ENCODE measurements at places on chromosomes 7 and 10. TPM values are rescaled to one million over a fixed set of nuclear protein-coding genes. Genes with fewer than 3 reads are reported as not detected.

DNA sequence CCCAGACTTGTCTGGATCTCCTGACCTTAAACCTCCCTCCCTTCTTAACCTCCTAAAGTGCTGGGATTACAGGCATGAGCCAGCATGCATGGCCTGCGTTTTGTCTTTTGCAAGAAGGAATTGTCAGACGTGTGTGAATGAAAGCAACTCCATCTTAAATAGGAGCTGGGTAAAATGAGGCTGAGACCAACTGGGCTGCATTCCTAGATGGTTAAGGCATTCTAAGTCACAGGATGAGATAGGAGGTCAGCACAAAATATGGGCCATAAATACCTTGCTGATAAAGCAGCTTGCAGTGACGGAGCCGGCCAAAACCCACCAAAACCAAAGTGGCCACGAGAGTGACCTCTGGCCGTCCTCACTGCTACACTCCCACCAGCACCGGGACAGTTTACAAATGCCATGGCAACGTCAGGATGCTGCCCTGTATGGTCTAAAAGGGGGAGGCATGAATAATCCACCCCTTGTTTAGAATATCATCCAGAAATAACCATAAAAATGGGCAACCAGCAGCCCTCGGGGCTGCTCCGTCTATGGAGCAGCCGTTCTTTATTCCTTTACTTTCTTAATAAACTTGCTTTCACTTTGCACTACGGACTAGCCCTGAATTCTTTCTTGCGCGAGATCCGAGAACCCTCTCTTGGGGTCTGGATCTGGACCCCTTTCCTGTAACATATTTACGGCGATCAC, 41.2 kb upstream of the SDK1 start:
- DNase-seq, result peak; percentile 32

- DNase-seq, result no peak
Measured at GRCh38 chr10:48205918-48206317, 68.6 kb downstream of the FRMPD2 start.

DNA sequence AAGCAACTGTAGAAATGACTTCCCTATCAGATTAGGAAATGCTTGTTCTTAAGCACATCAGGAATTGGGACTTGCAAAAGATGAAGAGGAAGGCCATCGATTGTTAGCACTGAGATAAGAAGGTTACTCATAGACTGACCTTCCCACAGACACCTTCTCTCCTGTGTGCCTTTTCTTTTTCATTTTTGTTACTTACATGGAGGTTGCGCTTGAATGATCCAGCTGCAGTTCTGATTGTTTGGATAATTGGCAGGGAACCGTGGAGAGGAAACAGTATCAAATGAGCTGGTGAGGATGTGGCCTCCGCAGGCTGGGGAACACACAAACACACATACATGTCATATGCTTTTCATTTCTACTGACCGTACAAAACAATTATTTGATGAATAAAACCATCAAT, 134.9 kb upstream of the RSU1 start:
- DNase-seq, result no peak

DNA sequence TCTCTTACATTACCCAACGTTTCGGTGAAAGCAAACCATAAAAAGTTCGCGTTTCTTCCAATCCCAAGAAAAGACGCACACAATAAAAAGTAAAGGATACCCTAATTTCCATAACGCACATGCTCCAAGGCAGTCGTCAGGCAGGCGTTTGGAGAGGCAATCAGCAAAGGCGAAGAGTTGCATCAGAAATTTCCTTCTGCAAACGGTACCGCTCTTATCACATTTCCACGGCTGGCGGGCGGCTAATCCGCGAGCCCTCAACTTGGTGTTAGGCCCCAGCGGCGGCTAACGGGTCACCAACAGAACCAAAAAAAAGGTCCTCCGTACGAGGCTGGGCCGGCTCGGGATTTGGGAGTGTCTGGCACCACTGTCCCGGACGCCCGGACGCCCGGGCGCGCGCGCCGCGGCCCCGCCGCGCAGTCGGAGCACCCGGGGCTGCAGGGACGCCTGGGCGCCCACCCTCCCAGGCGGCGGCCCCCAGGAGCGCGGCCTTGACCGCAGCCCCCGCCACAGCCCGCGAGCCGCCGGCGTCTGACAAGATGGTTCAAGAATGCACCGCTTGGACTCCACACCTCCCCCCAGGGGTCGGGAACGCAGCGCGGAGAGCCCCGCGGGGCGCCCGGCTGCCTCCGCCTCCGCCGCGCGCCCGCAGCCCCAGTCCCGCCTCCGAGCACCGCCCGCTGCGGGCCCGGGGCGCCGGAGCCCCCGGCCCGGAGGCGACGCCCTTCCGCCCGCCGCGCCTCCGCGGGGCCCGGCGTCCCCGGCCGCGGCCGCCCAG, 9.8 kb upstream of the GRB10 start:
- DNase-seq, result no peak

DNA sequence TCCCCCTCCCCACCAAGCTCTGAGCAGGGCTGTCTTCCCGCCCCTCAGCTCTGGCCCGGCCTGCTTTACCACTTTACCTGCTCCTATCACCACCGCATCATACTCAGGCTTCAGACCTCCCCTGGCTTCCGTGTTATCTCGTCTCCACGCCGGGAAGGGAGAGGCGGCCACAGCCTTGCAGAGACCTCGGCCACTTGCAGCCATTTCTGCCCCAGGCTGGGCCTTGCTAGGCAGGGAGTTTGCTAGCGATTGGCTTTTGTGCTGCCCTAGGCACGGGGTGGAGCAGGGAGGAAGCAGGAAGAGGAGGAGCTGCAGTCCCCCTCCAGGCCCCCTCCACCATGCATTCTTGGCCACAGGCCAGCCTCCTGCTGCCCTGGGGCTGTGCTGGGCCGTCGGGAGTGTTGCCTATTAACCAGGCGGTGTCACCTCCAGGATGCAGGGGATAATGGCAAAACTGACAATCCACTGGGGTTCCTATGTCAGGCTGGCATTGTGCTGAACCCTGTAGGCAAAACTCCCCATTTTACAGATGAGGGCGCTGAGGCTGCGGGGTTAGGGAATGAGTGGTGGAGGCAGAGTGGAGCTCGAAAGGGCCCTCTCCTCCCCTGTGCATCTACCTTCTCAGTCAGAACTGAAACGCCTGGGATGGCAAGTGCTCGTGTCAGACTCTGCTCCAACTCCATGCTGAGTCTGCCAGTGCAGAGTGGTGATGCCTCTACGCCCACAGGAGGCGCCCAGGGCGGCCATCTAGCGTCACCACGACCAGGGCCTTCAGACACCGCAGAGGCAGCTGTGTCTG, at the start of gene PYROXD2:
Gene PYROXD2, minus strand, starts transcription at position 251 of the 799 bp plus-strand sequence. Its CDS starts 47 bp downstream, at position 204.
- DNase-seq, result peak; percentile 81

ANKRD61 gene
- 0.88 TPM for polyA plus RNA-seq

DNA sequence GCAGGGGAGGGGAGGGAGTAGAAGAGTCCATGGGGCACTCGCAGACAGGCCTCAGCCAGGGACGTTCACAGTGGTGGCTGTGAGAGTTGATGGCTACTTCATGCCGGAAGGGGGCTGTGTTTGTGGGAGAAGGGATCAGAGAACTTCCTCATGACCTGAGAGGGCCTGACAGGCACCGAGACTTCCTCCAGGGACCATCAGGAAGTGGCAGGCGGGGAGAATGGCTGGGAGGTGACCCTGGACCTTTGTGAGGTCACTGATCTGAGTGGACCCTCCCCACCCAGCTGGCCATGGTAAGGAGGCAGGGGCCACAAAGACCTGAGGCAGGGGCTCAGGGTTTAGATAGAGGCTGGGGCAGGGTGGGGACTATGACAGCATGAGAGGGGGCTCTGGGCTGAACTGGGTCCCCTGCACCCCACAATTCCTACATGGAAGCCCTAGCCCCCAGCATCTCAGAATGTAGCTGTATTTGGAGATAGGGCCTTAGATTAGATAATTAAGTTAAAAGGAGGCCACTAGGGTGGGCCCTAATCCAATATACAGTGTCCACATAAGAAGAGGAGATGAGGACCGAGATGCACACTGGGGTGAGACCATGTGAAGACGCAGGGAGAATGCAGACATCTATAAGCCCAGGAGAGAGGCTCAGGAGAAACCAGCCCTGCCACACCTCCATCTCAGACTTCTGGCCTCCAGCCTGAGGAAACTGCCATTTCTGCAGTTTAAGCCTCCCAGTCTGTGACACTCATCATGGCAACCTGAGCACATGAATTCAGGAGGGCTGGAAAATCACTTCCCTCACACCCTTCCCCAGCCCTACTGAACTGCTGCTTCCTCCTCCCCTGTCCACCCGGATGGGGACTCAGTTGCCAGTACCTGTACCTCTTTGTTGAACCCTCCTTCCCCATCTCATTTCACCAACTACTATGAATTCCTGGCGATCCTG, 273.9 kb upstream of the ZNF32 start:
- DNase-seq, result no peak

GTF2IRD1 gene
- 31.8 TPM for polyA plus RNA-seq

DNA sequence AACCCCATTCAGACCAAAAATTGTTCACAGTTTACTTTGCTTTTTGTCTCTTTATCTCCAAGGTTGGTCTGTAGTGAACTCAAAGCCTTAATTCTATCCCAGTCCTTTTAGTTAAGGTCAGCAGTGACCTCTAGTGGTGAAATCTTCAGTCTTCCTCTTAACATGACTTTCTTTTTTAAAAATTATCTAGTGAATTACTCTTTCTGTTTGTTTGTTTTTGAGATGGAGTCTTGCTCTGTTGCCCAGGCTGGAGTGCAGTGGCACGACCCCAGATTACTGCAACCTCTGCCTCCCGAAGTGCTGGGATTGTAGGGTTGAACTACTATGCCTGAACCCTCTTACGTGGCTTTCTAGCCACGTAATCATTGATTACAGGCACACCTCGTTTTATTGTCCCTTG, 25.0 kb downstream of the ZNF487 start:
- peak; percentile 83 for DNase-seq

CD36 gene
- 147 TPM for polyA plus RNA-seq

TMEM178B gene
- polyA plus RNA-seq, result 0.58 TPM

DNA sequence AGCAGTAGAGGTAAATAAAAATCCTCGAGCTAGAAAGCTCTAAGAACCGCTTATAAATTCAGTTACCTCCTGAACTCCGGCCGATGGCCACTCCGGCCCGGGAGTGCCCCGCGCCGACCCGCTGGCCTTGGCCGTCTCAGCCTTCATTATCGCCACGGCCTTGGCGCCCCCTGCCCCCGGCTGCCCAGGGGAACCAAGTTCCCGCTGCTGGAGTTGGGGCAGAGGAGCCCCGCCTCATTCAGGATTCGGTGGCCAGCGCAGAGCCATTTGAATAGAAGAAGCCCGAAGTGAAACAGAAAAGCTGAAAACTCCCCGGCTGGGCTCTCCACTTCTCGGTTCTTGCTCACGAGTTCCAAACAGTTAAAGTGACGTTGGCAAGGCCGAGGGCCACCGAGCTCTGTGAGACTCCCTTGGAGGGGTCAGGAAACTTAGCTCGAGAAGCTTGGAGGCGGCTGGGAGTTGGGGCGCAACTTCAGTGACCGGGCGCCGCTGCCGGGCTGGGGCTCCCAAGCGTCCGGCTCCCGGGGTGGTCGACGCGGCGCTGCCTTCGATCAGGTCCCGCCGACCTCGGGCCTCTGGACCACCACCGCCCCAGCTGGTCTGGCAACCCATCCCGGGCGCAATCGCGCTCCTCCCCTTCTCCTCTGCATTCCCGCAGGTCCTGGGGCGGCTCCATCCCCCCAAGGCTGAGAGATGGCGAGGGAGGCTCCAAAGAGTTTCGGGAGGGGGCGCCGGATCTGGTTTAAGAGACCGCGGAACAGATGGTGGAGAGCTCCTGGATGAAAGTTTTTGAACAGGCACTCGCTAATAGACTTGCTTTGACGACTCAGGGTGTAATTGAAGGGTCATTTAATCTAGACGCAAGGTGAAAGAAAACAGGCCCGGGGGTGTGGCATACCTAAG, 5.8 kb upstream of the FEZF1 start:
- DNase-seq, result no peak

- no peak for DNase-seq
Measured at GRCh38 chr10:7329219-7329618, 81.6 kb downstream of the SFMBT2 start.

GPR37 gene
- polyA plus RNA-seq, result 32.1 TPM

DNA sequence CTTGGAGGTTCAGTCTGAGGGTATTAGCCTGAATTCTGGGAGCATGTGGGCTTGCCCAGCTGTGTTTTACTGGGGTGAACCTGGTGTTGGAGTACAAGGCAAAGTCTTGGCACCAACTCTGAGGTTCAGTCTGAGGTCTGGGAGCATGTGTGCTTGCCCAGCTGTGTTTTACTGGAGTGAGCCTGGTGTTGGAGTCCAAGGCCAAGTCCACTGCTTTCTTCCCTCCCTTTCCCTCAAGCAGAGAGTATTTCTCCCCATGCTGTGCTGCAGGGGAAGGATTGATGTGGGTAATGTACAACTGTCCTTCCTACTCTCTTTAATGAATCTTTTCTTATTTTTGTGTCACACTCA, 236.1 kb downstream of the NXPH1 start:
- DNase-seq, result no peak

LBX1 gene
- 9.6 TPM for polyA plus RNA-seq

ADAMTS14 gene
- polyA plus RNA-seq, result 14.2 TPM

ZFYVE27 gene
- polyA plus RNA-seq, result 23.6 TPM

GRCh38 chr10:97311111-97311626, 7.9 kb upstream of the FRAT1 start:
- DNase-seq, result no peak

DNA sequence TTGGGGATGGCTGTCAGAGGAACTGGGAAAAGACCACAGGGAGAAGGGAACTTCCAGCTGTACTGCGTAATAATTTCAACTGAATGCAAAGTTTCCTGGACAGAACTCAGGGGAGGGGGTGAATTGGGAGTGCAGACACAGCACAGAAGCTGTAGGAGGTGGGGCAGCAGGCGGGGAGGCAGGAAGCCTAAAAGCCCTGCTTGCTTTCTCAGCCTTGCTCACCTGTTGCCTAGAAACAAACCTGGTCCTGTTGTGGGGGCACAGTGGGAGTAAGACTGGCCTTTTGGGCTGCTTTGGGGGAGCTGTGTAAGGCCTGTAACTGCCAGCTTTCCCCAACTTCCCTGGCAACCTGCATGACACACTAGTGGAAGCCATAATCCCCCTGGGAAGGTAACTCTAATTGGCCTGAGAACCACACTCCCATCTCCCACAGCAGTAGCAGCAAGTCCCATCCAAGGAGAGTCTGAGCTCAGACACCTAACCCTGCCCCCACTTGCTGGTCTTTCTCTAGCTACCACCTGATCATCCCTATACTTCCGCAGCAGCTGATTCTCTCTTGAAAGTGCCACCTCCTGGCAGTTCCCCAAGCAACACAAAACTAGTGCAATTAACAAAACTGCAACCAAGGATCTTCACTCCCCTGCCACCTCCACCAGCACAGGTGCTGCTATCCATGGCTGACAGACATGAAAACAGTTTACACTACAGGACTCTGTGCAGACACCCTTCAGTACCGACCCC, 1239.3 kb downstream of the SORCS1 start:
- no peak for DNase-seq

ZP3 gene
- 3.6 TPM for polyA plus RNA-seq

GRCh38 chr10:122342293-122343134, 32.0 kb upstream of the PLEKHA1 start:
- DNase-seq, result peak; percentile 52

DNA sequence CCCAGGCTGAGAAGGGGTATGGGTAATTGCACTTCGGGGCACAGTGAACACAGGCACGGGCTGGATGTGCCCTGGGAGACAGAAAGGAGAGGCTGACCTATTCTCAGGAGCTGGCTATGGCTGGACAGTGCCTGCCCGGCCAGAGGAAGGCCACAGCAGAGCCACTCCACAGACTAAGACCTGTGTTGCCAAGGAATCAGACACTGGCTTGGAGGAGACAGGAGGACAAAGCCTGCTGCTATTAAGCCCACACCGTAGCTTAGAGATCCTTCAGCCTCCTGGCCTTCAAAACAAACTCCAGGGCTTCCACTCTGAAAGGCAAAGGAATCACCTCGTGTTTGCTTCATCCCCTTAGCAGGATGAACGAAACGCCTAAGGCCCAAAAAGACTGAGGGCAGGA, 82.2 kb downstream of the ALOX5 start:
- DNase-seq, result no peak

All from muscle of arm (tissue), 14 donors.